ENCODE measurements at places on chromosomes 4 and X.
A peak's percentile ranks its signal among the peaks of the same experiment; 100 is the strongest.

- no peak for DNase-seq
Measured at GRCh38 chr4:104235967-104236366, 258.7 kb downstream of the CXXC4 start.

GRCh38 chr4:73335679-73336078 lies 68.4 kb upstream of the ALB start:
- DNase-seq, result no peak

DNA sequence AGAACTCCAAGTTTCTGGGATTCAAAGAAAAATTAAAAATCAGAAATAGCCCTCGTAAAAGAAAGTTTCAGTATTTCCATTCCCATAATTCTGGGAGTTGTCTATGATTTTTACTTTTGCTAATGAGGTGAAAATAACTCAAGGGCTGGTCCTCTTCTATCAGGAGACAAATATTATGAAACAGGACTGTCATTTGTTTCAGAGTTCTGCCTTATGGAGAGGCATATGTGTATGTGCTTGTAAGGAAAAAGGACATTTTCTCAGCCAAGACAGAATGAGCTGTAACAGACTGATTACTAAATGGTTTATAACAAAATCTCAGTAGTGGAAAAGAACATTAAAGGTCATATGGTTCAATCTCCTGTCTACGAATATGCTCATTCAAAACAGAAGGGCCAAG lies 59.0 kb upstream of the TAB3 start:
- DNase-seq, result no peak

GRCh38 chr4:155599085-155599484 lies 67.6 kb upstream of the GUCY1A1 start:
- no peak for DNase-seq

GRCh38 chr4:100288811-100289529 lies 98.7 kb upstream of the DDIT4L start:
- no peak for DNase-seq

GRCh38 chr4:139209470-139210063 lies 32.5 kb upstream of the ELF2 start:
- DNase-seq, result no peak

DNA sequence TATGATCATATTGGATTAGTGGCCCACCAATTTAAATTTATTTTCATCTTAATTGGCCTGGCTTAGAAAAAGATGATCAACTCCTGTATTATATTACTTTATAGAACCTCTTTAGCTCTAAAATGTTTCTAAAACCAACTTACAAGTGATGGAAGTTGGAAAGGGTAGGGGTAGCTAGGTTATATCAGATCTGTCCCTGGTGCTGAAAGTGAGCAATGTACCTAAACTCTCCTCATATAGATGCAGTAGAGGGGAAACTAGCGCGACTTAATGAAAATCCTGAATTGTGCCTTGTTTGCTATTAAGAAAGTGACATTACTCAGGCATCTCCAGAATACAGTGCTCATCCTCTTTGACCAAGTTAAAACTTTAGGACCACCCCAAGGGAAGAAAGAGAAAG lies 7.5 kb upstream of the PTCHD1 start:
- DNase-seq, result no peak

- DNase-seq, result no peak
Measured at GRCh38 chr4:80948995-80949394, 81.5 kb upstream of the BMP3 start.

DNA sequence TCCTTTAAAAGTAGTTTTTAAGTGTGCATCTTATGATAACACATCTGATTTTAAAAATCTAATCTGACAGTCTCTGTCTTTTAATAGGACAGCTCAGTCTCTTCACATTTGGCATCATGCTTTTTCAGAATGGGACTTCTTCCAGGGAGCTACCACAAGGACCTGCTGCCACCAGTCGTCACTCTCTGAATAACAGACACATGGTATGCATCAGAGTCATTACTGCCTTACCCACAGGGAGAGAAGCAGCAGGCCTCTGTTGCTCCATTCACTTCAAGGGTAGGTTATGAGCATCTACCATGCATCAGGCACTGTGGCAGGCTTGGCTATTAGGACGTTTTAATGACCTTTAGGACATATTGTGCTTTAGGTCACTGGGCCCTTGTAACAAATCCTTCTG lies 50.0 kb upstream of the AFAP1 start:
- DNase-seq, result no peak

DNA sequence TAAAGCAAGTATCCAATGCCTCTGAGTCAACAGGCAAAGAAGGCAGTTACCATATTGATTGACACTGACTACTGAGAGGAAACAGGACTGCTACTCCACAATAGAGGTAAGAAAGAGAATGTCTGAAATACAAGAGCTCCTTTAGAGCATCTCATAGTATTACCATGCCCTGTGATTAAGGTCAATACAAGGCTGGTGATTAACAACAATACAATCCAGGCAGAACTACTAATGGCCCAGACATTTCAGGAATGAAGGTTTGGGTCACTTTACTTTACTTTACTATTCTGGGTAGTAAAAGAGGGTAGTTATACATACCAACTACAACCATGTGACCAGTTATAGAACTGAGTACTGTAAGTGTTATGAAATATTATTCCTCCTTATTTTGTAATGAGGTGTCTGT lies 44.5 kb downstream of the BRWD3 start:
- peak; percentile 63 for DNase-seq

DNA sequence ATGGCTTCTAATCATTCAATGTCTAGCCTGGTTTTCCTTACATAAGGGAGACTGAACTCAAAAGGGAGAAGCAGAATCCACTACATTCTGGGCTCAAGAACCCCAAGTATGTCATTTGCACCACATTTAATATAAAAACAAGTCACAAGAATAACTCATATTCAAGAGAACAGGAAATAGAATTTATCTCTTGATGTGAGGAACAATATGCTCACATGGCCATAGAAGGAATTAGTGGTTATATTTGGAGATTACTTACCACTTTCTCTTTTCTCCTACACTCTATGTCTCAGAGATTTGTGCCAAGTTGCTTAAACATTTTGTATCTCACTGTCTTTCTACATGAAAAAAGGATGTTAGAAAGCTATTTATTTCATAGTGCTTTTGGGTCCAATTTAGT lies 922.6 kb upstream of the PABPC4L start:
- no peak for DNase-seq

GRCh38 chrX:50495616-50496015 lies 25.0 kb upstream of the DGKK start:
- DNase-seq, result no peak

DNA sequence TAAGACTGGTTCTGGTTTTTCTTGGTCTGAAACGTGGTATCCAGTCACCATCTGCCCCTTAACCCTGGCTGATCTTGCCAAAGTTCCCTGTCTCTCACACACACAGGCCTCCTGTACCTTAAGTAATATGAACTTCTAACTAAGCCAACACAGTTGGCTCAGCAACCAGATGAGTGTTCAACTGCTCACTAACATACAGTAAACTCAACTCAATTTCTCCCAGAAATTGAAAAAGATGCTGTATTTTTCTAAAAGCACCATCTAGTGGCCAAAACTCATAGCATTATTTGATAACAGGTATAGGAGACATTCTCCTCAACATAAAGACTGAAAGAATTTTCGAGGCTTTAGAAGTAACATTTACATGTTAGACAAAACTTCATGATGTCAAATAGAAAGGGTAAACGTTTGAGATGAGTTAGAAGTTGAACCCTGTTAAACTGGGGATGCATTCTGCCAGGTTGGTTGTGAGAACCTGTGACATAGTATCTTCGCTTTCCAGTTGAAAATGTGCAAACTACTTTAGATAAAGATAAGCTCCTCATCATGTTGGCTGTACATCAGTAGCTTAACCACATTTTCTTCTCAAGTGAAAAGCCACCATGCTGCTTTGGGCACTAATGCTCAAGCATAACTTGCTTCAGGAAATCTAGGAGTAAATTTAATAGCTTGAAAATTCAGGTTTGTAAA lies 31.2 kb downstream of the CCNI start:
- no peak for DNase-seq

- no peak for DNase-seq
Measured at GRCh38 chr4:22596409-22596808, 80.5 kb upstream of the ADGRA3 start.

- no peak for DNase-seq
Measured at GRCh38 chr4:79272126-79272525, 53.7 kb downstream of the NAA11 start.

GRCh38 chr4:2545321-2546013 lies 9.0 kb downstream of the FAM193A start:
- no peak for DNase-seq

- DNase-seq, result no peak
Measured at GRCh38 chr4:26104056-26104685, 190.2 kb downstream of the SMIM20 start.

DNA sequence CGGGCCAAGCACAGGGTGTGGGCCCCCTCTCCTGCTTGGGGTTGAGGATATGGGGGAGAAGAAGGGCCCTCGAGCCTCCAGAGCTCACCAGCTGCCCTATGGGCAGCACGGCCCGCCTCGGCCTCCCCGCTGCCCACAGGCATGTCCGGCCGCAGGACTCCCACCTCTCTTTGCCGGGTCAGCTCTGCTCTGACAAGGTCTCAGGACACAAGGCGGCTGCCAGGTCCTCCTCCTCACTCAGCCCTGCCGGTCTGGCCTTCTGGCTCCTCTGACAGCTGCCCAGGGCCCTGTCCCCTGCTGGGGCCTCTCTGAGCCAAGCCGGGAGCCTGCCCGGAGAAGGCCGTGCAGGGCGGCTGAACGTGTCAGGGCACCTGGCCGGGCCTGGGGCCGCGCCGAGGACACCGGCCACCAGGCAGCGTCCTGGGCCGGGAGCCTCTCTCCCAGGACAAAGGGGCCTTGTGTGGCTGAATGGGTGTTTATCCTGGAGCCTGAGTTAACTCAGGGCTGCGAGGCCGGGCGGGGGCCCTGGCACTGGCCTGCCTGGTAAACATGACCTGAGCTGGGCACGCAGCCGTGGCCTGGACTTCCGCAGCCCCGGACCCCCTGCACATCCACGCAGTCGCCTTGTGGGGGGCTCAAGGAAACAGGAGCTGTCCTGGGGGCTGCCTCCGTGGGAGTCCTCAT lies 25.7 kb downstream of the TACC3 start:
- no peak for DNase-seq

GRCh38 chr4:155510771-155511170 lies 134.0 kb upstream of the MAP9 start:
- DNase-seq, result no peak

DNA sequence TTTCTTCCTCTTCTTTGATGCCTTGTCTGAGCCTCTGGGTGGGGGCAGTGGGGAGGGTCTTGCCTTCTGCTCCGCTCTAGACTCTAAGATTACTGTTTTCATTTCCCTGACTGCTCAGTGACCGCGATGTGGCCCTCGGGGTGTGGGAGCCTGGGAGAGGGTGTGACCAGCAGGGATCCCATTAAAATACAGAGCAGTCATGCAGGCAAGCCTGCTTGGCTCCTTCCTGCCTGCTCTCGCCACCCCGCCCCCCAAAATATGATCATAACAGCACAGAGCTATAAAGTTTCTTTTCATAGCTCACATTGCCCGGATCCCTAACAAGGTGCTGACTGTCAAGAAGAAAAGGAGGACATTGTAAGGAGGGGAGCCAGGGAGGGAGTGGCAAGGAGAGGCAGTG lies 332.9 kb downstream of the RAB28 start:
- peak; percentile 17 for DNase-seq

- no peak for DNase-seq
Measured at GRCh38 chr4:81106150-81106549, 75.6 kb downstream of the BMP3 start.

GRCh38 chrX:27840881-27841280 lies 33.1 kb downstream of the MAGEB10 start:
- no peak for DNase-seq
